ENCODE measurements at places on chromosomes 1 and 21. TPM values are rescaled to one million over a fixed set of nuclear protein-coding genes. Genes with fewer than 3 reads are reported as not detected.

CD1B gene
- total RNA-seq, result not detected

PCP4 gene
- 0.81 TPM for total RNA-seq

ADAM30 gene
- not detected for total RNA-seq

KCNA3 gene
- 0.69 TPM for total RNA-seq

RPTN gene
- total RNA-seq, result not detected

KCNE2 gene
- not detected for total RNA-seq

SSX2IP gene
- total RNA-seq, result 54.1 TPM

ADORA3 gene
- not detected for total RNA-seq

FAM110D gene
- total RNA-seq, result 0.28 TPM

XKR8 gene
- total RNA-seq, result 4.3 TPM

SPRR2F gene
- not detected for total RNA-seq

PLA2G2F gene
- not detected for total RNA-seq

SHE gene
- not detected for total RNA-seq

ECM1 gene
- total RNA-seq, result 0.30 TPM

PLA2G2A gene
- total RNA-seq, result not detected

FAM151A gene
- not detected for total RNA-seq

RAB7B gene
- total RNA-seq, result 0.22 TPM

RUNX3 gene
- total RNA-seq, result not detected

- DNase-seq, result no peak
Observed at GRCh38 chr1:201485184-201485774, 16.3 kb upstream of the PHLDA3 start.

- no peak for DNase-seq
Observed at GRCh38 chr1:27436204-27437159, 44.1 kb downstream of the GPR3 start.

DNA sequence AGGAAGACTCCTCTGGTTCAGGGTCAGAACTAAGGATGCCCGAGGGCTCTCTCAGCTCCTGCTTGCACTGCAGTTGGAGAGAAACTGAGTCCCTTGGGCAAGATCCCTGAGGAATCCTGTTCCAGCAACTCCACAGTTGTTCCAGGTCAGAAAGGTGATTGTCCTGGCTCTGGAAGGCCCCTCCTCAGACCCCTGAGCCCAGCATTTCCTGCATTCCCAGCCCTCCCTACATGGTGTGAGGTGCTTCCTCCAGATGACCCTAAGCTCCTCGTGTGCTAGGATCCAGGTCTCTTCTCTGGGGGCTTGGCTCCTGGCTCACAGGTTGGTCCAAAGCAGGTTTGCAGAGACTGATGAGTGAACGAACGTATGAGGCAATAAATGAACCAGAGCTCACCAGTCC is 11.5 kb downstream of the LDLRAD1 start:
- DNase-seq, result no peak

GRCh38 chr1:20197329-20197791 is 11.0 kb upstream of the PLA2G2C start:
- no peak for DNase-seq

DNA sequence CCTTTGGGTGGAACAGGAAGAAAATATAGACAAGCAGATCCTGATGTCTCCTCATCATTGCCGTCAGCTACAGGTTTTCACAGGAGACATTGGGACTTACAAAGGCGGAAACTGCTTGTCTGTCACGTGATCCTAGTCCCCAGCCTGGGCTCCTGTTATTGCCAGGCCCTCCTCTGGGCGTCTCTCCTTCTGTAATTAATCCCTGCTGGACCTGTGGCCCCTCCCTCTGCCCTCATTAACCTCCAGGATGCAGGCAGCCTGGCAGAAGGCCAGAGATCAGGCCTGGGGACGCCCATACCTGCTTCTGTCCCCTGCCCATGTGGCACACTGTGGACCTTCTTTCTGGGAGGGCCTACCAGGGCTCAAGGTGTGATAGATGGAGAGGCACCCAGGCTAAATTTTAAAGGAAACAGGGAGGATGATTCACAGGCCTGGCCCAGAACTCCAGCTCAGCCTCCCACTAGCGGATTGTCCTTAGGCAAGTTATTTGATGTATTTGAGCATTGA is 2.4 kb downstream of the S100A5 start:
- DNase-seq, result peak; percentile 79

DNA sequence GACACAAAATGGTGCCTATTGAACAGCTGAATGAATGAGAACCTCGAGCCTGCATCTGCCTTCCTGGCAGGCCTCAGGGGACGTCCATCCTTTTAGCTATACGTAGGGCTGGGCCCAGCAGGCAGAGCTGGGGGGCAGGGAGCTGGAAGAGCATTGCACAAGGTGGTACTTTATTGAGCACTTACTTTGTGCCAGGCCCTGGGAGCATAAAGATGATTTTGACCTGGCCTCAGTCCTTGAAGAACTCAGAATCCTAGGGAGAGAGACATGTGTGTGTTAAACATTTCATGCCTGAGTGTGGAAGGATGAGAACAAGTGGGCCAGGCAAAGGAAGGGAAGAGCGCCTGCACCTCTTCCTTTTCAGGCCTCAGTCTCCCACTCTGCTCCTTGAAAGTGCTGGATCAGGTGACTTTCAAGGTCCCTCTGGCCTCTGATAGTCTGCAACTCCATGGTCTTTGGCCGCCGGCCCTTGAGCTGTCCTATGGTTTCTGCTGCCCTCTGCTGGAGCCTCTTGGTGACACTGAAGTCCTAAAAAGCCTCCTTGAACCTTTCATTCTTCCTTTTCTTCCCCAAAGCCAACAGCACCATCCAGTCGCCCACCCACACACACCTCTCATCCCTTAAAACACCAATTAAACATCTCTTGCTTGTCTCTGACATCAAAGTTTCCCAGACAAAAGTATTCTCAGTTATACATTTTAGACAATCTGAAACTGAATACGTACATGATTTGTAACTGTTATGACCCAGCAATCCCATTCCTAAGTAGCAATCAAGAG is 3.5 kb upstream of the PEAR1 start:
- DNase-seq, result peak; percentile 89

GRCh38 chr1:34786521-34787325 is 5.7 kb downstream of the GJB3 start:
- DNase-seq, result peak; percentile 82

- no peak for DNase-seq
Observed at GRCh38 chr21:46229923-46230260, 1.3 kb upstream of the LSS start.

DNA sequence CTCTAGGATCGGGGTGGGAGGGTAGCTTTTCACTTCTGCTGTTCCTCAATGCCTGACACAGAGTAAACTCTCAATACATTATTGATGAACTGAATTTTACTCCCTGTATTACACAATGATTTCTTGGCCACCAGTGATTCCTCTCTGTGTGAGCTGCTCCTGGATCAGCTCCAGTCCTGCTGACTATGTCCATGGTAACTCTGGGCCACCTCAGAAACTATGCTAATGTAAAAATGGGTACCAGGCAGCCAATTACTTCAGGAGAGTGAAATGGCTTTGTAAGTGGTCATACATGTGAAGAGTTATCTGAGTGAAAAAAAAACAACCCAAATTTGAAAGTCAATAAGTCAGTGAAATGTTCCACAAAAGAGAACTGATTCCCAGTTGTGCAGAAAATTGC is 311.0 kb downstream of the KCNH1 start:
- no peak for DNase-seq

GRCh38 chr1:192512426-192513162 is 63.0 kb upstream of the RGS1 start:
- DNase-seq, result no peak

DNA sequence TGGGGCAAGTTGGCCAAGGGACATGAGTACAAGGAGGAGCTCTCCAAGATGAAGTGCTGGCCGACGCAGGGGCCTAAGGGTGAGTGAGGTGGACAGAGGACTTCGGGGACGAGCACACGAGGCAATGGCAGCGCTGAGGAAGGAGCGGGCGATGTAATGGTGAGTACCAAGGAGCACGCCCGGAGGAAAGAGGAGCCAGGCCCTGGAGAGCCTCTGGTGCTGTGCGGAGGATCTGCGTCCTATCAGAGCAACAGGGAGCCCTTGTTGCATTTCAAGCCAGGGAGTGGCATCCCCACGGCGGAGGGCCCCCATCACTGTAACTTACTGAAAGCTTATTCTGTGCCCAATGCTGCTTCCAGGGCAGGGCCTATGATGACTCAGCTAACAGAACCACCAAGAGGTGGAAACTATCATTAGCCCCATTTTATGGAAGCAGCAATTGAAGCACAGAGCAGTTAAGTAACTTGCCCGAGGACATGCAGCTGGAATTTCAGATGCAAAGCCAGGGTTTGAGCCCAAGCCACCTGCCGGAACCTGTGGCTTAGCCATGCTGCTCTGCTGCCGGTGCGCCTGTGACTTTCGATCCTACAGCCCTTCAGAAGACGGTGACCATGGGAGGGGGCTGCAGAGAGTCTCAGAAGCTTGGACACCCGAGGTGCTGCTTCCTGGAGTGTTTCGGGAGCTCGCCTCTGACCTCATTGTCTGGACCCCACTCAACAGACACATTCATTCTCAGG is 17.6 kb upstream of the AJAP1 start:
- DNase-seq, result no peak

DNA sequence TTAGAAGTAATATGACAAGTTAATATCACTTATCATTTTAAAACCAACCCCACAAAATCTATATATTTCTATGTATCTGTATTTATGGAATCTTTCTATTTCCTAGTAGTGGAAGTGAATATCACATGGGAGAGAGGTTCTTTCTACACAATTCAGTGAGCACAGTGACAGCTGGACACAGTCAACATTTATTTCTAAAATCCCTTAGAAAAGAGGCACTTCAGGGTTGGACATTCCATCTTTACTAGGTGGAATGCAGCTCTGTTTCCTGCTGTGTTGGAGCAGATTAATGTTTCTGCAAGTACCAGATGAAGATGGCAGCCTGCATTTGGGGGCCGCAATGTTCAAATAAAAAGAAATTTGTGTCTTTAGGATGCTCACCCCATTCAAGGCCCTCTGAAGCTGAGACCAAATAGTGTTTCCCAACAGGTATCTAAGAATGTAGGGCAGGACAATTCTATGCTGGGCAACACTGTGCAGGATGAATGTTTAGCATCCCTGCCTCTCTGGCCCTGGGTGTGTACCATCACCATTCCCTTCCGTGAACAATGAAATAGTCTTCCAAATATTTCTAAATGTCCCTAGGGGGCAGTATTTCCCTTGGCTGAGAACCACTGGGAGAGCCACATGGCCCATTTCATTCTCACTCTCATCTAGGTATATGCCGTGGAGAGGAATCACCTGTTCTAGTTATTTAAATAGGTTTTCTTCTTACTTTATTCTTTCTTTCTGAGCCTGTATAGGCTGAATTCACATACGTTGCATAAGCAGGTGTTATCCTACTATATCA is 394.8 kb downstream of the PRDM2 start:
- peak; percentile 64 for DNase-seq

- DNase-seq, result no peak
Observed at GRCh38 chr1:57116871-57117270, 151.1 kb upstream of the C8B start.

GRCh38 chr1:111172463-111172862 is 28.0 kb downstream of the DENND2D start:
- no peak for DNase-seq

DNA sequence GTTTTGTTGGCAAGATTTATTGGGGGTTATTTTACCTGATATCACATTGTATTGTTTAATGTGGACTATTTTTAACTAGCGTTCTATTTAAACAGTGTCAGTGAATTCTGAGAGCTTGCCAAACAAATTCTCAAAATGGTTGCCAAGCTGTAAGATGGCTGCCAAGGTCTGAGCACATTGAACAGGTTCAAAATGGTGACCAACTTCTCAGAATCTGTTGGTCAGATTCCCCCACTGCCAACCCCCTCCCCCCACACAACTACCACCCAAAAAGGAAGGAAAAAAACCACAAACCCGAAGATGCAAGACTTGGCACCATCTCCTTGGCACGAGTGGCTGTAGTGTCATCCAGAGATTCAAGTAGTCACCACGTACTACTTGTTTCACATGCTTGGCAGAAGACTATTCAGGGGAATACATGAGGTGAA is 159.1 kb downstream of the NFIA start:
- DNase-seq, result no peak

- DNase-seq, result no peak
Observed at GRCh38 chr1:237478082-237478481, 412.6 kb downstream of the ZP4 start.

DNA sequence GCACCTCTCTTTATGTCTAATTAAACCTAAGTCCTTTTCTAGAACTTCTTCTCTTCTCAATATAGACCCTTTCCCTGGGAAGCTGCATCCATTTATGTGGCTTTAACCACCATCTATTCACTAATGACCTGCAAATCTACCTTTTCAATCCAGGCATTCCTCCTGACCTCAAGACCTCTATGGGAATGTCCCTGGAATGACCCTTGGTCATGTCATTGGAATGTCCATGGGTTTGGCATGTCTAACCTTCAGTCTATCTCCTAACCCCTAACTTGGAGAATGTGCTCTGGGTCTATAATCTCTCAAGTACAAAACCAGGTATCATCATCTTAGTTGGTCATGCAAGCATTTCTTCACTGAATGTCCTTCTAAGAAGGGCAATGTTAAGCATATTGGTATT is 196.1 kb downstream of the KCNH1 start:
- no peak for DNase-seq

GRCh38 chr1:48547561-48548220 is 75.7 kb upstream of the SPATA6 start:
- DNase-seq, result no peak

GRCh38 chr1:202376247-202376646 is 27.7 kb downstream of the PPP1R12B start:
- DNase-seq, result no peak

DNA sequence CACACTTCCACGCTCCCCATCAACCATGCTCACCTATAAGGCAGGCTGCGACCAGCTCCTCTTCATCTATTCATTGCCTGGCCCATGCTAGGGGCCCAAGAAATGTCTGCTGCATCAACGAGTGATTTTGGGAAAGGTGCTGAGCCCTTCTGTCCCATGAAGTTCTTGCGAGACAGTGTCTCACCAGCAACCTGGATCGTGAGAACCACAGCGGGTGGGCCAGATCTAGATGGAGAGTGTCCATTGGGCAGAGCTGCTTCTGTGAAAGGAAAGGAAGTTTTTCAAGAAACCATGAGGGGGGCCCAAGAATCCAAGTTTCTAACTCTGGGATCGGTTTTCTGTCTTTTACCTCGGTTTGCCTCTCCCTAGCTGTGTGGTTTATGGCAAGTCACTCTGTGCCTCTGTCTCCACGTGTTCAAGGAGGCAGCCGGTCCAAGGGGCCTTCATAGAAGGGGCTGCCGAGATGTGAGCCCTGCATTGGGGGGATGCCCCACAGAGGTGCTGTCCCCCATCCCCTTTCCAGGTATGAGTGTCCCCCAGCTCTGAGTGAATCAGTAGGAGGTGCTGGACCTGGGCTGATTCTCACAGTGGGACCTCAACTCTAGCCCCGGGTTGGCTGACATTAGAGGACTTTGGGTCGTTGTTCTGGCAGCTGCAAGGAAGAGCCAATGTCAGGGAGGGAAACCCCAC is 8.3 kb upstream of the PADI1 start:
- DNase-seq, result no peak

- no peak for DNase-seq
Observed at GRCh38 chr1:247936415-247936814, 11.7 kb downstream of the OR2AJ1 start.

- DNase-seq, result no peak
Observed at GRCh38 chr1:44587796-44588460, 86.4 kb downstream of the TMEM53 start.

- no peak for DNase-seq
Observed at GRCh38 chr1:38962113-38962512, 20.5 kb upstream of the RHBDL2 start.

Measured in neural progenitor cell (in vitro differentiated cells).